ENCODE measurements at places on chromosomes 16 and 17.
A peak's percentile ranks its signal among the peaks of the same experiment; 100 is the strongest.

GRCh38 chr16:56354746-56355145 lies 70.6 kb downstream of the AMFR start:
- no peak for DNase-seq

GRCh38 chr16:88681709-88682451 lies 4.4 kb downstream of the SNAI3 start:
- DNase-seq, result peak; percentile 58

GRCh38 chr16:935684-936083 lies 35.1 kb downstream of the LMF1 start:
- DNase-seq, result no peak

DNA sequence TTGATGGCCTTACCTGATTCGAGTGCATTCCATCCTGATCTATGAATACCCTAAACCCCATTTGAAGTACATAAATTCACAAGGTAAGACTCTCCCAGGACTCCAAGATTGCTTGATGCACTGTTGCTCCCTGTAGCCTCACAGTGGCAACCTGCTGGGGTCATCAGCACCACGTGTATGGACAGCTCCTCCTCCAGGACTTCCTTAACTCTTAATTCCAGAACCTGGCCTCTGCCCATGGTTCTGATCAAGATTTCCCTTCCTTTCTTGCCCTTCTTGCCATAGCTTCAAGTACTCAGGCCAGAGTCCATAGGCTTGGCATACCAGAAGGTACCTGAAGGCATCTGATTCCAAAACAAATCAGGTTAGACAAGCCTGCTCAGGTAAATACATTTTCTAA lies 34.0 kb upstream of the NLK start:
- no peak for DNase-seq

DNA sequence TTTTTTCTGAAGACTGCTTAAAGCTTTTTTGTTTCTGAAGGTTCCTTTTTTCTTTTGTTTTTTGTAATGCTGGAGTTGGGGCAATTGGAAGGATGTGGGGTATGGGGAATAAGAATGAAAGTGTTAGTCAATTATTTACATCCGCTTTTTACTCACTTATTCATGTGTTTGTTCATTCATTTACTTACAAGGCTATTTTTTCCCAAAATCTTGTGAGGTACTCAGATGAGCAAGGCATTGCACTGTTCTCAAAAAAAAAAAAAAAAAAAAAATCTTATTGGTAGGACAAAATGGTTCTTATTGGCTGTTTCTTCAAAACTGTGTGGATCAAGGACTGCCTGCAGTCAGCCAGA lies 55.7 kb downstream of the PLD6 start:
- DNase-seq, result no peak

- DNase-seq, result no peak
Measured at GRCh38 chr17:80783486-80783885, 208.2 kb upstream of the CHMP6 start.

DNA sequence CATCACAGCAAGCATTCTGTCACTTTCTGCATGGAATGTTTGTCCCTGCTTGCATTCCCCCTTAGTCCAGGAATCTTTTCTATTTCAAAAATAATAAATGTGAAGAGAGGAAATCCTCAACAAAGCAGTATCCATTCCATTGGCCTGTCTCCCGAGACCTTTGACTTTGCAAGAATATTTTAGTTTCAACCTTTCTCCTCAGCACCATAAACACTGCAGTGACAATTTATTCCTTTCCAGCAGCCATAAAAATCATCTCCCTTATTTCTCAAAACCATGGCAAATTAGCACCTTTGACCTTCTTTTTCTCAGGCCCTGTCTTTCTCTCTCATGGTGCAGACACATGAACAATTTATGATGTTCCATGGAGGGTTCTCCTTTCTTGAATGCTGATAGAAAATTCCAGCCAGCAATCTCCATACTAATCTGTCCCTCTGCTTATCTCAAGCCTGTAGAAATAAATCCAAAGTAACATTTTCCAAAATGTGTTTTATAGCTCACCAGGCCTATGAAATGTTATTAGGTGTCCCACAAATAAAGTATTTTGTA lies 352.1 kb upstream of the CCL2 start:
- DNase-seq, result no peak

All from CD4-positive, alpha-beta T cell treated with Interleukin-15 for 4 hours (primary cell).